ENCODE measurements at places on chromosomes 3 and 15.

GRCh38 chr3:140905559-140905958 lies 36.1 kb upstream of the SLC25A36 start:
- no peak overlapping the region for H3K27ac ChIP-seq
- no peaks in the 10 kb centered on the region for H3K36me3 ChIP-seq
- DNase-seq, result no peak
- no peaks in the 10 kb centered on the region for H3K27me3 ChIP-seq

- H3K4me1 ChIP-seq, result peaks cover 23% of the 10 kb centered on the region
- H3K27me3 ChIP-seq, result no peaks in the 10 kb centered on the region
- H3K36me3 ChIP-seq, result no peaks in the 10 kb centered on the region
These were observed 9.0 kb upstream of the ANXA2 start for GRCh38 chr15:60406513-60407414.

GRCh38 chr3:172536505-172536904 lies 13.3 kb upstream of the TNFSF10 start:
- H3K27me3 ChIP-seq, result no peaks in the 10 kb centered on the region
- no peak overlapping the region for H3K4me3 ChIP-seq
- H3K36me3 ChIP-seq, result no peaks in the 10 kb centered on the region
- peak overlapping the region; percentile 60 for H3K27ac ChIP-seq

DNA sequence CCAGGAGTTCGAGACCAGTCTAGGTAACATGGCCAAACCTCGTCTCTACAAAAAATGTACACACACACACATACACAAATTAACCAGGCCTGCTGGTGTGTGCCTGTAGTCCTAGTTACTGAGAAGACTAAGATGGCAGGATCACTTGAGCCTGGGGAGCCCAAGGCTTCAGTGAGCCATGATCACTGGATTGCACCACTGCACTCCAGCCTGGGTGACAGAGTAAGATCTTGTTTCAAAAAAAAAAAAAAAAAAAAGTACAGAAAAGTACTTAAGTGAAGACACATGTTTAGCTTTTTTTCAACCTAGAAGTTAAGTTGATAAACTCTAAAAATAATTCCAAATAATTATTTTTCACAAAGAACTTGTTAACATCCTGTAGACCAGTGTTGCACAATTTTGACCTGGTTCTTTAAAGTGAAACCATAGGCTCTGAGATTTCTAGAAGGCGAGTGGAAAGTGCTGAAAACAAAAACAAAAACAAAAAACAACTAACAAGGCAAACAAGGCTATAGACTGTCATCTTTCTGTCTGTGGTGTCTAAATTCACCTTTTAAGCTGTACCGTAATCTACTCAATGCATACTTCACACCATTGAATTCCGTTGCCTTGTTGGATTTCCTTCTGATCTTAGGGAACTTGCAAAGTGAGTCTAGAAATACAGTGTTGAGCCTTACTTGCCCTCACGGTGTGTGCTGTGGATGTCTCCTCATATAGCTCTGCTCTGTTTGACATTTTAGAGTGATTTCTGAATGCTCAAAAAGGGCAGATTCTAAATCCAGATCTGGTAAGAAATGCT lies 63.5 kb downstream of the CHST2 start:
- H3K4me1 ChIP-seq, result peaks cover 20% of the 10 kb centered on the region
- H3K27ac ChIP-seq, result no peak overlapping the region
- no peak overlapping the region for H3K4me3 ChIP-seq
- H3K27me3 ChIP-seq, result no peaks in the 10 kb centered on the region
- no peaks in the 10 kb centered on the region for H3K36me3 ChIP-seq

DNA sequence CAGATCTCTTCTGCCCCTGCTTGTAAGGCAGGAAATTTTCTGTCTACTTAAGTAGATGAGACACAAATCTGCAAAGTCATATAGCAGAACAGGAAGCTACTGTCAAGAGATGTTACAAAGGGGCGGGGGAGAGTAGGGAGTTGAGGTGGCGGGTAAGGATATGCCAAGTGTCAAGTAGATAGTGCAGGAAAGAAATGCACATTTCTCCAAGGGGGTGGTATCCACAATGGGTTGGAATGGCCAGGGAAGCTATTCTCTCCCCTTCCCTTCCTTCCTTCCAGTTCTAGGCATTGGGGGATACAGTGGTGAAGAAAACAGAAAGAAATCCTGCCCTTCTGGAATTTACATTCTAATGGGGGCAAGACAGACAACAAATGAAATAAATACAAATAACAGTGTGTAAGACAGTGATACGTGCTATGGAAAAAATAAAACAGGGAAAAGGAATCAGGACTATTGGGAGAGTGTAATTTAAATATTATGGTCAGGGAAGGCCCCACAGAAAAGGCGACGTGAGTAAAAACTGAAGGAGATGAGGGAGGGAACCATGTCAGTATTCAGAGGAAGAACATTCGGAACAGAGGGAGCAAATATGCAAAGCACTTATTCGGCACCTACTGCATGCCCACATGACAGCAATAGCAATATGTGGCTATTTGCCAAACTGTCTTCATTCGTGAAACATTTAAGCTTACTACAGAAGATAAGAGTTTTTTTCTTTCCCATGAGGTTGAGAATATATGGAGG lies 42.8 kb upstream of the RNU6-1 start:
- DNase-seq, result no peak
- H3K4me1 ChIP-seq, result peaks cover 11% of the 10 kb centered on the region
- peaks cover 20% of the 10 kb centered on the region for H3K27me3 ChIP-seq
- no peaks in the 10 kb centered on the region for H3K36me3 ChIP-seq
- H3K27ac ChIP-seq, result no peak overlapping the region

DNA sequence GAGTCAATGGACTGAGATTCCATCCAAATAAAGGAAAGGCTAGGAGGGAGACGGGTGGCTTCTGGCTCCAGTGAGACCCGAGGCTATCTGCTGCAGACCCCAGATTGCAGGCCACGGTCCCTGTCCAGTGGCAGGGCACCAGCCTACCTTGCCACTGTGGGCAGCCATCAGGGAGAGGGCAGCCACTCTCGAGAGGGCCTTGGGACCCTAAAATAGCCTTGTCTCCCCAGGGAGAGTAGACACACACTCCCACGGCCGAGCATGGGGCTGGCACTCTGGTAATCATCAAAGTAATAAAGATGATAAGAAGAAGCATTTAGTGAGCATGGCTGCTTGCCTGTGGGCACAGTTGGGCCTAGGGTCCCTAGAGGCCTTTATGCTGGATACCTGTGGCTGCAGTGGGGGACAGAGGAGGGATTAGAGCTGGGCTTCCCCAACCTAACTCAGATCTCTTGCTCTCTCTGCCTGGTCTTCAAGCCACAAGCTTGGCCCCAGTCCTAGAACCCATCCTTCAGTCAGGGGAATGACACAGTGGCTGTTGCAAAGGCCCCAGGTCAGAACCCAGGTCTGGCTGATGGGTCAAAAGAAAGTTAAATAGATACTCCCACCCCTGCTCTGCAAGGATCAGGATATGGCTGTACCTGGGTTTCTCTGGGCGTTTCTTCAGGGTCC lies 9.2 kb upstream of the VIPR1 start:
- H3K4me3 ChIP-seq, result no peak overlapping the region
- no peak for DNase-seq
- H3K27me3 ChIP-seq, result no peaks in the 10 kb centered on the region
- no peak overlapping the region for H3K27ac ChIP-seq
- no peaks in the 10 kb centered on the region for H3K36me3 ChIP-seq

DNA sequence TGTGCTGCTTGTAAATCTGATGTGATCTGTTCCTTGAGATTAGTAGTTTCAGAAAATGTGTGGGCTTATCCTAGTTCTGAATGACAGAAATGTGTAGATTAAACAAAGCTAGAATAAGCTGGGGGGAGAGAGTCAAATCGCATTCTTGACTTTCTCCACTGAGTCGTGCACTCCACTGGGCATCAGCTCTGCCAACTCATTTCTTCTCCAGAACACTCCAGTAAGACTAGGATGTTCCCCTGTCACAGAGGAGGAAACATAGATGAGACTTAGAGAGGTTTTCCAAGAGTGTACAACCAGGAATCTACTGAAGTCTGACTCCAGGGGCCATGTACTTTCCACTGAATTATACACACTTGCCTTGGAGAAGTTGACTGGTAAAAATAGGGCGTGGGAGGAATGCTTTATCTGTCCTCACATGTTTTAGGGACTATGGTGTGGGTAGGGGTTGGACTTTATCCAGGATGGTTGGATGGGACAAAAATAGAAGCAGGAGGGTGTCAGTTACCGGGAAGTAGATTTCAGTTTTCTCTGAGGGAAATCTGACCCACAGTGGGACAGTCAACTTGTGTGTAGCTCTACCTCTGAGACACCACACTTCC lies 298.2 kb downstream of the UBE2E2 start:
- H3K27me3 ChIP-seq, result no peaks in the 10 kb centered on the region
- no peak overlapping the region for H3K27ac ChIP-seq
- H3K36me3 ChIP-seq, result peaks cover 11% of the 10 kb centered on the region
- H3K4me1 ChIP-seq, result no peaks in the 10 kb centered on the region
- no peak for DNase-seq

All from B cell (primary cell).